ENCODE measurements at places on chromosomes 12 and 14. TPM values are rescaled to one million over a fixed set of nuclear protein-coding genes. Genes with fewer than 3 reads are reported as not detected.

The ABCB9 gene
- 4.9 TPM for total RNA-seq

DNA sequence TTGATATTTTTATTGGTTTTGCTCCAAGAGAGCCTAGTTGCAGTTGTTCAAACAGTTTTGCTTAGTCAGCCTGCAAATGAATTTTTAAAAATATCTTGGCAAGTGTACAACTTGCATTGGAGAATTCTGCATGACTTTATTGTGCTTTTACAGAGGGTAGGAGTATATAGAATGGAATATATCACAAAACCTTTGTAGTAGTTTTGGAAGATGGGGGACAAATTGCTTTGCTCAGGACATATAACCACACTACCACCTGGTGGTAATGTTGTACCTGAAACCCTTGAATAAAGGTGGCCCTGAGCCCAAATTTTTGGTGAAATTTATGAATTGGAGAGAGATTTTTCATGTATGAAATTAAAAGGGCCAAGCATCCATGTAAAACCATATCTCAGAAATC lies 645.2 kb downstream of the MED13L start:
- no peak for ATAC-seq

DNA sequence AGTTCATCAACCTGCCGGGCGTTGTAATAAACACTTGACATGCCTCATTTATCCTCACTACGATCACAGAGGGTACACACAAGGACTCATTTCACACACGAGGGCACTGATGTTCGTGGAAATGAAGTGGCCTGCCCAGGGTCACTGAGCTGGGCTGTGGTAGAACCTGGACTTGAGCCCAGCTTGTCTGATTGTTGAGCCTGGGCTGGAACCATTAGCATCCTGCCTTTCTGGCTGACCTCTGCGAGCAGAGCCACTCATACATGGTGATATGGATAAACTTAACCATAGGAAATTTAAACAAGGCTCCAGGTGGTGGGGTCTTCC lies 16.6 kb upstream of the JDP2 start:
- no peak for ATAC-seq

DNA sequence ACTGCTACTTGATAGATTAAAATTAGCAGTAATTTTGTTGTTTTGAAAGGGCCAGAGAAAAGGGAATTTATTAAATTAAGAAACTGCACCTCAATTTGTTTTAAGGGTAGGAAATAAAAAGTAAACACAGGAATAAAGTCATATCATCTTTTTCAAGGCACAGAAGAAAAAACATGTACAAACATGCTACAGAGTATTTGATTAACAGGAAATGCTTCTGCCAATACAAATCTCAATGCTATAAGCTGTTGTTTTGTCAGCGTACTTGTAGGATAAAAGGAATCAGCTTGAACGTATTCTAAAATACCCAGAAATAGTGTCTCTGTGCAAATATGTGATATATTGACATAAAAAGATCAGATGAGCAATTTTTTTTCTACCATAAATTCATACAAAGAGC lies 474.0 kb upstream of the MGAT4C start:
- no peak for ATAC-seq

The MYF5 gene
- not detected for total RNA-seq

GRCh38 chr14:44531658-44532057 lies 24.6 kb upstream of the FSCB start:
- no peak for ATAC-seq

The TUNAR gene
- not detected for total RNA-seq

GRCh38 chr12:61414470-61414869 lies 845.7 kb upstream of the USP15 start:
- no peak for ATAC-seq

The CIROP gene
- not detected for total RNA-seq

DNA sequence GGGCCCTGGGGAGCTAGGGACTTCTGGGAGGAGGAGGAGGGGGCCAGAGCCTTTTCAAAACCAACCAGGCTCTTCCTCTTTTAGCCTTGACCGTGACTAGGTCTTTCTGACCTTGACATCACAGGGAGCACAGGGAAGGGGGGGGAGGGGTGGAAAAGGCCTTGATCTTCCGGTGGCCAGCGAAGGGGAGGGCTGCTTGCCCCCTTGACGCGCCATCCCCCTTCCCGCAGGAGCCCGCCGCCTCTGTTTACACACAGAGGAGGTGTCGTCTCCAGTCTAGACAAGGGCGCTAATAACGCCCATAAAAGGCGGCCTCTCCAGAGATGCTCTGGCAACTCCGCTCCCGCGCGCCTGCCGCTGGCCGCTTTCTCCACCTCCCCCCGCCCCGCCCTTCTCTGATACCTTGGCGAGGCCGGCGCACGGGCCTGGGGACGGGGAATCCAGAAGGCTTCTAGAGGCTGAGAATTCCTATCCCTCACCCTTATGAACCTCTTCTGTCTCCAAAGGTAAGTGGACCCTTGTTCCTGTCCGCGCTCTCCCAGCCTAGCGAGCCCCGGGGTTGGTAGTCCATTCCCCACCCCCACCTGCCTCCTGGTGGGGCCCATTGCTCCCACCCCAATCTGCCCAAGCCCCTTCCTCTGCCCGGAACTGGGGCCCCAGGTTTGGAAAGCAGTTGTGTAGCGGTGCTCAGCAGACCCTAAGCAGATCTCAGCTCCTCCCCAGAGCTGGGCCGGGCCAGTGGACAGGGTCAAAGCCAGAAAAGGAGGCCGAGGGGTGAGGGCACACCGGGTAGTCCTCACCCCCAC lies 4.9 kb upstream of the HOXC12 start:
- no peak for ATAC-seq

DNA sequence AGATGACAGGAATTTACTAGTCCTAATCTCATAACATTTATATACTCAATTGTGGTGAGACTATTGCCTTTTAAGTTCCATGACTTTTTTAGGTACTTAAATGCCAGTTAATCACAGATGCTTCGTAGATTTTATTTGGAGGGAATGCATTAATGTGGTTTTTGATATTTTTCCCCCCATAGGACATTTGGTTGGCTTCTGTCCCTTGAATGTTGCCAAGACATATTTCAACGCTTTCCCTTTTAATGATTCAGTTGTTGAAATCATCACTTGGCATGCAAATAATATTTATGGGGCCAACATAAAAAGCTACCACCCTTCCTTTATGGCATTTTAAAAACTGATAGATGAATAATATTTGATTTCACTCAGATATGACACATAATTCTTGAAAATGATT lies 172.1 kb downstream of the ACSS3 start:
- no peak for ATAC-seq

Data from esophagus mucosa (tissue), 1 donor.